ENCODE measurements at places on chromosomes 4 and X.

DNA sequence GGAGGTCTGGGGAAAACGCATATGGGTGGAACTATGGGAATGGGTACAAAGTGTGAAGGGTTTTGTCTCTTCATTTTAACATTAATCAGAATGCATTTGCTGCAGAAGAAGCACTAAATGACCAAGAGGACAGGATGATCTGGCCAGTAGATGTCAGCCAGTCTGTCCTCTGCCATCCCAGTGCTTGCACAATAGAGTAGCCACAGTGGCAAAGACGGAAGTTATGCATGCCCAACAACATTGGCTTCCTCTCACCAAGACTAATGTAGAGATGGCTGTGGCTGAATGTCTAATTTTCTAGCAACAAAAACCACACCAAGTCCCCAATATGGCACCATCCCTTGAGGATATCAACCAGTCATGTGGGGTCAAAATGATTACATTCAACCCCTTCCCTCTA is 45.0 kb upstream of the ARHGEF6 start:
- no peaks in the 10 kb centered on the region for H3K36me3 ChIP-seq
- no peak overlapping the region for H3K27ac ChIP-seq
- no peaks in the 10 kb centered on the region for H3K4me1 ChIP-seq
- H3K4me3 ChIP-seq: no peak overlapping the region
- DNase-seq: no peak
- no peaks in the 10 kb centered on the region for H3K27me3 ChIP-seq

DNA sequence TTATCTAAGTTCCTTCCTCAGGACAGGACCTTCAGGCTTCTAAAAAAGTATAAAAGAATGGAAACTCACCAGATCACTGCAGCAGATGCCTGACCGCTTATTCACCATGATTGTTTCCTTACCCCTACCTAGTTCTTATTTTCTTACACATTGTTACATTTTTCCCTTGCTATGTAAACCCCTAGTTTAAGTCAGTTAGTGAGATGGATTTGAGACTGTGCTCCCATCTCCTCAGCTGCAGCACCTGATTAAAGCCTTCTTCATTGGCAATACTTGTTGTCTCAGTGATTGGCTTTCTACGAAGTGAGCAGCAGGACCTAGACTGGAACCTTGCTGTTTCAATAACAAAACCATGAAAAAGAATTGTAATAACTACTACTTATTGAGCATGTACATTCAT is 4.7 kb downstream of the SPARCL1 start:
- no peak overlapping the region for H3K27ac ChIP-seq
- no peak for DNase-seq
- H3K36me3 ChIP-seq: peaks cover 8% of the 10 kb centered on the region
- peaks cover 35% of the 10 kb centered on the region for H3K4me1 ChIP-seq
- H3K4me3 ChIP-seq: no peak overlapping the region
- no peaks in the 10 kb centered on the region for H3K27me3 ChIP-seq

GRCh38 chr4:165806613-165807012 is 66.4 kb upstream of the TLL1 start:
- 0 out of 2 replicates have a peak, but pooled peaks cover 6% of the 10 kb centered on the region for H3K4me1 ChIP-seq
- no peak for DNase-seq
- H3K4me3 ChIP-seq: no peak overlapping the region
- H3K27me3 ChIP-seq: no peaks in the 10 kb centered on the region
- no peaks in the 10 kb centered on the region for H3K36me3 ChIP-seq

GRCh38 chr4:113881256-113881655 is 98.2 kb downstream of the ARSJ start:
- H3K4me1 ChIP-seq: peaks cover 13% of the 10 kb centered on the region
- no peak for DNase-seq

DNA sequence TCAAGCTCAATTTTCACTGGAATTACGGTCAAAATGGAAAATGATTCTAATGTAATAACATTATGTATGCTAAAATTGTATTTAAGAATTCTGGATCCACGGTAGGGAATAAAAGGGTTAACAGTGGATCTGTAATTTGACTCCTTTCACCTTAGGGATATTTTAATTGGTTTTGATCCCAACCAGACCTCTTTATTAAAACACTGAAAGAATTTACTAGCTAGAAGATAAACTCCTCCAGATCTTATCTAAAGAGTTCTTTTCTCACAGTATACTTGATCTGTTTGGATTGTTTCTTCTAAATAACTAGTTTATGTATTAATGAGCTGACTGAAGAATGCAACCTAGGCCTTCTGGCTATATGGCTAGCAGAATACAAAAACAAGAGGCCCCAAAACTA is 118.4 kb downstream of the DDX53 start:
- H3K4me1 ChIP-seq: 0 out of 2 replicates have a peak, but pooled peaks cover 5% of the 10 kb centered on the region
- no peak overlapping the region for H3K4me3 ChIP-seq
- no peak for DNase-seq
- H3K27ac ChIP-seq: no peak overlapping the region
- no peaks in the 10 kb centered on the region for H3K36me3 ChIP-seq
- H3K27me3 ChIP-seq: no peaks in the 10 kb centered on the region

DNA sequence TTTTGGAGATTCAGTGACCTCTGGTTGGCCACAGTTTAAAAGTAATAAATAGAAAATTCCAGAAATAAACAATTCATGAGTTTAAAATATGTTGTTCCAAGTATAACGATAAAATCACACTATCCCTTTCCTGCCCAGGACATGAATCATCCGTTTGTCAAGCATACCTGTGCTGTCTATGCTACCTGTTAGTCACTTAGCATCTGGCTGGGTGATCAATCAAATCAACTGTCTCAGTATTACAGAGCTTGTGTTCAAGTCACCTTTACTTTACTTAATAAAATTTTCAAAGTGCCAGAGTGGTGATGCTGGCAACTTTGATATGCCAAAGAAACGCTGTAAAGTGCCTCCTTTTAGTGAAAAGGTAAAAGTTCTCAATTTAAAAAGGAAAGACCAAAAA is 979.5 kb upstream of the NDST4 start:
- no peaks in the 10 kb centered on the region for H3K27me3 ChIP-seq
- no peak overlapping the region for H3K4me3 ChIP-seq
- H3K4me1 ChIP-seq: peaks cover 12% of the 10 kb centered on the region
- no peak overlapping the region for H3K27ac ChIP-seq
